ENCODE measurements at places on chromosomes 5 and 9.

DNA sequence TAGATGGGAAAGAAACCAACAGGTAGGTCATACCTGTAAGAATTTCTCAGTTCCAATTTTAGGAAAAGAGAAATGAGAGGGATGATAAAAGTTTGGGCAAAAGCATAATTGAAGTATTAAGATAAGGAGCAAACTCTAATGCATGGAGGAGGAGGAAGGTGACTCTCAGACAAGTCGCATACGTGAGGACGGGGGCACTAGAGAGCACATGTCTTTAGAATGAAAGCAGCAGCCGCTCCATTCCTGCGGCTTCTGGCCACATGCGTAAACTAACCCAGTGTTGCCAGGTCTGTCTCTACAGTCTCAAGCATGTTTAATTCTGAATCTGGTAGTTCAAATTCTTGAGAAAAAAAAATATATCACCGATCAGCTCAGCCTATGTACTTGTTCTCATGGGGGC is 371.5 kb upstream of the SLC30A5 start:
- DNase-seq = no peak

GRCh38 chr9:75990576-75991304 is 100.3 kb downstream of the PCSK5 start:
- DNase-seq = no peak

GRCh38 chr9:36163049-36163785 is 6.0 kb upstream of the CCIN start:
- DNase-seq = no peak

DNA sequence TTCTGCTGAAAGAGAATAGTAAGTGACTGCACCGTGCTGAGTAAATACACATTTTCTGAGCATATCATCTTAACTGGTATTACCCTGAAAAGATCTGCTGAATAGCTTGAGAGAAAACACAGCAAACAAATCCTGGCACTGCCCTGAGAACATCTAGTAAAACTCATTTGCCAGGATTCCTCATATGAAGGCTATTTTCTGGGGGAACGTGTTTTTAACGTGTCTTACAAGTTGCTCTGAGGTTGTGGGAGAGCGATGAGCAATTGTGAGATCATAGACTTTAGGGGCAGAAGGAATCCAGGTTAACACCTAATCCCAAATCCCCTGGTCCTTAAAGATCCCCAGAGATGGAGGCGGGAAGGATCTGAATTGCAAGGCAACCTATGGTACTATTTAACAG is 331.9 kb upstream of the RFX3 start:
- DNase-seq = no peak

GRCh38 chr9:137317718-137318511 is 15.8 kb upstream of the NRARP start:
- DNase-seq = no peak

DNA sequence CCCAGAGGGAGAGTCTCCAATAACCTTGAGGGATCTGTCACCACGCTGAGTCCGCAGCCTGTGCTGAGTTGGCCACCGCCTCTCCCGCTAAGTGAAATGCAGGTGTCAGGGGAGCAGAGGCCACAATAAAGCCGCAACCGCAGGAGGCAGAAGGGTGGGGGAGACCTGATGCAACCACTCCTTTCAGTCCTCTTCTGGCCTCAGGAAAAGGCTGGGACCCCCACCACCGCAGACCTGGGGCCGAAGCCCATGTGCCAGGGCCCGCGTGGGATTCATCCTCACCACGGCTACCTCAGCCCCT is 576 bp downstream of the MAP1B start:
- DNase-seq = no peak

DNA sequence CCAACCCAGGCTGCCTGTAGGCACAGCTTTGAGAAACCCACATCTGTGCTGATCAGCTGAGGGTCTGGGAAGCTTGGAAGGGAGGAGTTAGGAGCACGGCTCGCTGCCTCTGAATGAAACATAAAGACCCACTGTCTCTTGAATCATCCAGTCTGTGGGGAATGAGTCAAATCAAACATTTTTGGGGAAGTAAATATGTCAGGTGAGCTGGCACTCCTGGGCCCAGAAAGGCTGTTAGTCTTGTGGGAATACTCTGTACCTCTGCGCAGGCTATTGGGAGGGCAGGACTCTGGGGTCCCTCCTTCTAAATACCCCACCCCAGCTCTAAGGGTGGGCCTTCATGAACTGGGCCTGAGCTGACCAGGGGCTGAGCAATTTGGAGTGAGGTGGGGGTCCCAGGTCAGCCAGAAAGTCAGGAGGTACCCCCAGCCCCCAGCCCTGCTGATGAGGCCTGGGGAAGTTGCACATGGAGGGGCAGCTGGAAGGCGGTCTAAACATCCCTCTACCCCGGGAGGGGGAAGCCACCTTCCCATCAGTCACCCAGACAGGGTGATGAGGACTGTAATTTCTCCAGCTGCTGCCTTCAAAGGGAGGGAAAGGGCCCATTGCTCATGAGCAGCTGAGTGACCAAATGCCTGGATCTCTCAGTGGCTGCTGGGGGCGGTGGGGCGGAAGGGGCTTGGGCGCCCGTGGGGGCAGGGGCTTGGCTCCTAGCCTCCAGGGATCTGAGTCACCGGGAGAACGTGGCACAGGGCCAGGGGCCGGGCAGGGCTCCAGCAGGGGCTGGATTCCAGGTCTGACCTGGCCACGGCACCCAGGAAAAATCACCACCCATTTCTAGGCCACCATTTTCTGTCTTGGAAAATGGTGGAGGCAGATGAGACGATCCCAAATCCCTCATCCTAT is 10.8 kb downstream of the FIBCD1 start:
- DNase-seq = no peak

DNA sequence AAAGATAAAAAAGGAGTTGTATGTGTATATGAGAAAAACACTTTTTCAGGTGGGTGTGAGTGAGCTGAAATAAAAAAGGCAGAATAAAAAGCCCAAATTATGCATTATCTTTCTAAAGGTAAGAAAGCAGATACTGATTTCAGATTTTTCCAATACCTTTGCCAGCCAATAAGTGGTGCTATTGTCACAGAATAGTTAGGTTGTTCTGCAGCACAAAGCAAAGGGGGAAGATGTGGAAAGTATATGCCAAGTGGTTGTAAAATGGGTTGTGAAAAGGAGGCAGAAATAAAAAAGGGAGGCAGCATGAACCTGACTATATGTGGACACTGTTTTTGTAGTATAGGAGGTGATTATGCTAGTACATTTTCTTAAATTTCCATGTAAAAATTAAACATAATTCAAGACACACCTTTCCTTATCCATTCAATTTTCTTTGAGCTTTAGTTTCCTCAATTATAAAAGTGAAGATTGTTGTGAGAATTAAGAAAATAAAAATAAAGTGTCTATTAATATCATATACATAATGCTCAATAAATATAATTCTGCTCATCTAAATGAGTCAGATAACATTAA is 106.7 kb downstream of the SMIM15 start:
- no peak for DNase-seq

GRCh38 chr5:59279979-59280378 is 613.5 kb downstream of the PDE4D start:
- no peak for DNase-seq

GRCh38 chr5:52148679-52149078 is 639.0 kb upstream of the ITGA1 start:
- DNase-seq = no peak

DNA sequence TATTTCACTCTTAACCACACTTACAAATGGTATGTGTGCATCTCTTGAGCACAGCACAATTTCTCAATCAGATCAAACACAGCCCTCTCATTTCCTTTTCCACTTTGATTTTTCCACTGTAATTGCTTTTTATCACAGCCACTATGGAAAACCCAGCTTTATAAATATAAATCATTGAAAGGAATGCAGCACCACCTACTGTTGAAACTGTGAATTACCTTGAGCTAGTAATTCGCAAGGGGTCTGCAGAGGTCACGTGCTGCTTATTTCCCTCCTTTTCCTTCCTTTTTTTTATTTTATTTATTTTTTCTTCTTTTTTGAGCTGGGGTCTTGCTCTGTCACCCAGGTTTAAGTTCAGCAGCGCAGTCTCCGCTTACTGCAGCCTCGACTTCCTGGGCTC is 76.9 kb downstream of the CDH6 start:
- no peak for DNase-seq

All from stimulated activated CD4-positive, alpha-beta T cell treated with anti-CD3 and anti-CD28 coated beads, Interleukin-15, amount 100 ng/mL, for 48 hours (primary cell).